ENCODE measurements at places on chromosomes 2 and 18.

DNA sequence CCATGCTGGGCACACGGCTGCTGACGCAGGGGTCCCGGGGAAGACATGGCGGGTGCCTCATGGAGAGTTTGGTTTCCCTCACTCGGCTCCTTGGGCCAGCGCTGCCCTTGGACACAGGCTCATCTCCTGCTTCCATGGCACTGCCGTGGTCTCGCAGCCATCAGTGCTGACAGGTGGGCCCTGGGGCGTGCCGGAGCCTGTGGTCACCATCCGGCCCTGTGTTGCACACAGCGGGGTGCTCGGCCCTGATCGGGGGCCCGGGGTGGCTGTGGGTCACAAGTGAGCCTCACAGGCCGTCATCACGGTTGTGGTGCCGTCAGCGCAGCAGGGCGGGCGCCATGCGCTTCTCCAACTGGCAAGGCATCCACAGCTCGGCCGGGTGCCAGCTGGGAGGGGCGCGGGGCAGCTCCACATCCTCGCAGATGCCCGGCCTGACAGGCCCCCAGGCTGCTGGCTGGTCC, 582 bp downstream of the RTP5 start:
- DNase-seq: no peak

DNA sequence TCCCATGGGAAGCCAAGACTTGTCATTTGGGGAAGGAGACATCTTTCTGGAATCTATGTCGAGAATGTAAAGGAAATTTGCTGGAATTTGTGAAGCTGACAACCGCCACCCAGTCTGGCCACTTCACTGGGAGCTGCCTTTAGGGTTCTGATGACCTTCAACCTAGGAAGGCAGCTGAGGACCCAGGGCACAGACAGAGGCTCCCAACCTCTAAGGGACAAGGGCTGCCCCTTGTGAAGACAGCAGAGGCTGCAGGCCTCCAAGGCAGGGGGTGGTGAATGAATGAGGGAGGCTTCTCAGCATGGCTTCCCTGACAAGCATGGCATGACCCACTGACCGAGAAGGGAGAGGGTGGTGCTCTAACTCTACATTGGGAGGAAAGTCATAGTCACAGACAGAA, 128.9 kb upstream of the ASB18 start:
- no peak for DNase-seq

DNA sequence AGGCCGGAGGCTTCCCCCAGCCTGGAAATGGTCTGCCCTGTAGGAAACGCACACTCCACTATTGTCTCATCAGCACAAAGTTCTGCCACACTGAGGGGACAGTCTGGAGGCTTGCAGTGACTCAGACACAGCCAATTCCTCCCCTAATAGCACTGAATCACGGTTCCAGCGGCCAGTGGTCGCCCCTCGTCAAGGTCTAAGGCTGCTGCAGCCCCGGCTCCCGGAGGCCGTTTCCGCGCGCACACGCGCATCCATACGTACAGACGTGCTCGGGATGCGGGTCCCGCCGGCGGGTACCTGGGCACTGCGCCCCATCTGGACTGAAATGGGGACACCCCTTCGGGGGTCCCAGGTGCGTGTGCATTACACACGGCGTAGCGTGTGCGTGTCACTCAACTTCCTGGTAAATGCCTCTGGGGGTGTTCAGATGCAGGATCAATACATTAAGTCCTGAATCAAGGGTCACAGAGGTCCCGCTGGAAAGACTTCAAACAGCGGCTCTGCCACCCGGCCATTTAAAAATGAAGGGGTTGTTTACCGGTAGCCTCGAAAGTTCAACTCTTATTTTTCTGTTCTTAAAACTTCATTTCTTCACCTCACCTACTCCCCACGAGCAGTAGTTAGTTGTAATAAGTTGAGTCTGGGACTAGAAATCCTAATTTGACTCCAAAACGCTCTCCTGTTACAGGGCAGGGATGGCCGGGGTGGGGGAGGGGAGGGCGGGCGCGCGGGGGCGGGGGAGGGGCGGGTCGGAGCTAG, 572 bp upstream of the ZNF516 start:
- peak; percentile 78 for DNase-seq

DNA sequence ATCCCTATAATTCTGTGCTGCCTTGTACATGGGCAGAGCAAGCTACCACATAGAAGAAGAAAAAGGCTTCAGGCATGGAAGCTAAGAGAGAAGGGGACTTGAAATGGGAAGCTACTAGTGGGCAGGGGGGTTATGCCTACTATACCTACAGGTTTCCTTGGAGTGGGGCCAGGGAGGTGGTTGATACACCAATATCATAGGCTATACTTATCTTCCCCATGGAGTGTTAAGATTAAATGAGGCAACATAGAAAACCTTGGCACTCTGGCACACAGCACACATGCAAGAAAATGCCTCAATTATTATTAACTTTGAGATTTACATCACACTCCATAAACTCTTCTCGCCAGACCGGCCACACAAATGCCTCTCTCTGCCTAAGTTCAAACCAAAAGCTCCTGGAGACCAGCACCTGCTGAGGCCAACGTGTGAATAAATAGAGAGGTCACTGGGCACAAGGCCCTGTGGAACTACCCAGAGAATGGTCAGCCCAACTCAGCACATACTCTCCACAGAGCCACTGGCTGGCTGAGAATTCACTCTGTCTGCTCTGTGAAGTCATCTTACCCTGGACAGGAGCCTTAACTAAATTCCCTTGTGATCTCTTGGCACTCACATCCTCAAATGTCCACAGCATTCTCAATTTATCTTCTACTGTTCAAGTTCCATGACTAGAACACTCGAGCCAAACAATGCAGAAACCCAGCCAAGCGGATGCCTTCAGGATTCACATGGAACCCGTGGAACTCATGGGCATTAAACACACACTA, 498.7 kb downstream of the BCL11A start:
- no peak for DNase-seq

GRCh38 chr18:2310886-2311285, 260.4 kb downstream of the METTL4 start:
- no peak for DNase-seq
